ENCODE measurements at places on chromosomes 7 and 10.

DNA sequence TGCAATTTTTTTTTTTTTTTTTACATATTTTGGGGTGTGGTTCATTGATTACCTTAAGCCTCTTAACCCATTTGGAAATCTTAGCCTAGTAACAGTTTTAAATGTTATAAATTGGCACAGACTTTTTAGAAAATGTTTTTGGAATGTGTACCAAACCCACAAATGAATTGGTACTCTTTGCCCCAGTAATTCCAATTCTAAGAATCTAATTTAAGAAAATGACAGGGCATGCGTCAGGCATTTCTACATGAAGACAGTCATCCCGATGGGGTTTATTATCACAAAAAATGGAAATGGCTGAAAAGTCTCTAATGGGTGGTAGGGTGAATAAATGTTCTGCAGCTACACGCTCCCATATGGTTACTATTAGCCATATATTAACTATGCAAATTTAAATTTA is 54.9 kb downstream of the ITIH5 start:
- DNase-seq: no peak

- no peak for DNase-seq
Measured at GRCh38 chr7:75961218-75961617, 33.2 kb downstream of the TMEM120A start.

DNA sequence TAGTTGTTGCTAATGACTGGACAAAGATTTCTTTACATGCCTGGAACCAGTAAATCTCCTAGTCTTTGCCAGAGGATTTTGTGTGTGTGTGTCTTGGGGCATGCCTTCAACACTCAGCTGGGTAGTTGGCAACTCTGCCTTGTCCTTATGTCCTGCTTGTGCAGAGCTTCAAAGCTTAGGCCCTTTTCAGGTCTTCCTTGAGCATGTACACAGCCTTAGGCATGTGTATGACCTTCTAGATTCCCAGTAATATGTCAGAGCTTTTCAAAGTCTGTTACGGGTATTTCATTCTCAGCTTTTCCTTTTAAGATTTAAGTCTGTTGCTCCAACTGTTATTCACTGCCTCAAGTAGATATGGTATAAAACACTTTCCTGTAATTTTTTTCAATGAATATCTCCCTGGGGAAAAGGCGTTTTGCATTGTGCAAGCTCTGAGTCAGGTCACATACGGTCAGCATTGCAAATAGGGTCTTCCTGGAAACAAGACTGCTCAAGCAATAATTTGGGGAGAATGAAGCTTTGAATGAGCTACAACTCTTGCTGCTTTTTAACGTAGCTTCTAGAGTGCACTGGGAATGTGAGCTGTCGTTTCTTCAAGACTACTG is 25.5 kb downstream of the SHOC2 start:
- peak; percentile 13 for DNase-seq

- DNase-seq: peak; percentile 17
Measured at GRCh38 chr10:75977139-75977538, 545.7 kb downstream of the LRMDA start.

GRCh38 chr10:101006593-101007098 is 7.0 kb downstream of the LZTS2 start:
- DNase-seq: no peak

- DNase-seq: no peak
Measured at GRCh38 chr7:119936836-119937235, 336.1 kb upstream of the KCND2 start.

DNA sequence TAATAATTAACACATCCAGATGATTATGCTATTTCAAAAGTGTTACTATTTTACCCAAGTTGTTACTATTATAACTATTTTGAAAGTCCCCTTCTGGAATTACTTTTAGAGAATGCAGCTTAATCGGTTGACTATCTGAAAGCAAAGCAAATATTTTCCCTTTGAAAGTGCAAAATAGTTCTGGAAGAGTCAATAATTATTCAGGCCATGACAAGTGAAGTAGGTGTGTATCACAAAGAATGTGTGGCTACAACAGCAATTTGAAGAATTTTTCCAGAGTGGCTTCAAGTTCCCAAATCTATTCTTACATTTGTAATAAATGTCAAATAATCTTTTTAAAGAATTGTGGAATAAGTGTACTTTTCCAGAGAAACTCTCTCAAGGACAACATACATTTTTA is 42.8 kb downstream of the RNLS start:
- no peak for DNase-seq

GRCh38 chr10:106043863-106044262 is 1120.6 kb downstream of the SORCS1 start:
- peak; percentile 75 for DNase-seq

- DNase-seq: no peak
Measured at GRCh38 chr7:95922191-95922590, 149.8 kb downstream of the DYNC1I1 start.

DNA sequence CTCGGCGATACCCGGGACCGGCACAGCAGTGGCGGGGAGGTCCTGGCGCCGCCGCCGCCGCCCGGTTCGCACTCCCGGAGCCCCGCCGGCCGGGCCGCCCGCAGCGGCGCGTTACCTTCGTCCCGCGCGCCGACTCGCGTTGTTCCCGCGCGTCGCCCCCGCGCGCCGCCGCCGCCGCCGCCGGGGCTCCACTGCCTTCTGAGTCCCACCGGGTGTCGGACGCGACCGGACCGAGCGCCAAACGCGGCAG is at the start of gene EZH2:
EZH2 (minus strand) TSS at position 243 of the 250 bp plus-strand sequence. CDS start 36,993 bp downstream, outside the sequence.
- DNase-seq: no peak

DNA sequence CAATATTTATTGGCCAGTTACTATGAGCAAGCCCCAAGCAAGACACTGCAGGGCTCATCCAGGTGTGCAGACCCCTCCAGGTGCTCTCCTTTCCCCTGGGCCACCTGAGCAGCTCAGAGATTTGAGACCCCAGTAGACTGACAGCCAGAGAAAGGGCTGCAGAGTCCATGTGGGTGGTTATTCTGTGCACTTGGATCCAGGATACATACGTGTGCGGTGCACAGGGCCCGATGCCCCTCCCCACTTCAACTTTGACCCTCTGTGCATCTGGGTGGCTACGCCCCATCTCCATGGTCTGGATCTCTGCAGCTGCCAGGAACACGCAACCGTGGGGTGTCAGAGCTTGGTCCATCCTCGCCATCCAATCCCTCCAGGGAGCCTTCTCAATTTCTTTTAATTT is 72.9 kb downstream of the MKI67 start:
- DNase-seq: no peak

DNA sequence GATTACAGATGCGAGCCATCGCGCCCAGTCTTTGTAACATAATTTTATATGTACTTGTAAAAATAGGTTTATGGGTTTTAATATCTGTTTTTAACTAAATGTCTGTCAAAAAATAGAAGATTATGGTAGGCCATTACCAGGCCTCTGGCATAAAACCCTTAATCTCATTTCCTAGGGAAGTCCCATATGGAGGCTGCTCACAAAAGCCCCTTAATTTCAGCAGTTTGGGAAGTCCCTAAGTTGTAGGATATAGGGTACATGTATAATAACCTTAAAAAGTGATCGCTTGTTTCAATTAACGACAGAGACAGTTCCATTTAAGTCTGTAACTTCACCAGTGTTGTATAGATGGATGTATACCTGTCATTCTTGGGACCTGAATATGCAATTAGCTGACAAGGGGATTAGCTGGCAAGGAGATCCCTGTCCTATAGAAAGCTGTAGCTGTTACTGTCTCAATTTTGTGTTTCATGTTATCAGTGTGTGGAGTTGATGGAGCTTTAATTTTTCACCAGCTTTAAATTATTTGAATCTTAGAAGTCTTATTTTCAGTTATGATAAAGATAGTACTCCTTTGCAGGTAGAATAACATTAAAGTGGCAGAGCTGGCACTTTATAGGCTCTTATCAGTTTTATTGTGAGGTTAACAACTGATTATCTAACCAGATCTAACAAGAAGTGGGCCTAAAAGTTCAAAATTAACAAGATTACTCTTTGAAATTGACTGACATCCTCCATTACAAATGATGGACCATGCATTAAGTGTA is 10.5 kb downstream of the TRIM24 start:
- no peak for DNase-seq

GRCh38 chr10:34434119-34434594 is 380.9 kb downstream of the PARD3 start:
- peak; percentile 96 for DNase-seq

DNA sequence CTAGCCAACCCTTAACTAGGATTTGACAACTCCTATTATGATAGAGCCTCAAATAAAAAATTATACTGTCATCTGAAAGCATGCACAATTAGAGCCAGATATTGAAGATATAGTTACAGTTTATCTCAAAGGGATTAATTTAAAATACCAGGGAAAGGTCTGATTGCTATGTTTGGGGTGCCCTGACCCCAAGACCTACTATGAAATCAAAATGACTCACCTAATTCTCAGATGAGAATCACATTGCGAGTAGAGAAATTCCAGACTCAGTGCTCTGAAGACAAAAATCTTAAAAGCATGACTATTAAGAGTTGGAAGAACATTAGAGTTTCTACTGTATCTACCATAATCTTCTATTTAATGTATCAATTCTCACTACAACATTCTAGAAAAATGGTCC is 297.1 kb downstream of the AHR start:
- peak; percentile 17 for DNase-seq

DNA sequence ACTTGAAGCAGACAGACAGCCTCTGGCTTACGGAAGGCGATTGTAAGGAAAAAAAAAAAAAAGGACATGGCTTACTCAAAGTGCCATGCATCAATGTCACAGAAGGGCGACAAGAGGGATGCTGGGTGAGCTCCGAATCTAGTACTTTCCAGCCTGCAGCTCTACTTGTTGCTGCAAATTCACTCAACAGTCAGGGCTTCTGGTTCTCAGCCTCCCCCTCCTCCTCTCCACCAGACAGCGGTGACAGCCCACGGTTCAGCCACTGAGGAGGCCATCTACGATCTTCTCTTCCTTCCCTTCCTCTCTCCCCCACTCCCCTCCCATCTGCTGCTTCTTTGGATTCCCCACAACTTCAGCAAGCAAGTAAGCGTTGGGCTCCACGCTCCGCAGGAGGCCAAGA is 63.5 kb downstream of the PRKAG2 start:
- DNase-seq: no peak

DNA sequence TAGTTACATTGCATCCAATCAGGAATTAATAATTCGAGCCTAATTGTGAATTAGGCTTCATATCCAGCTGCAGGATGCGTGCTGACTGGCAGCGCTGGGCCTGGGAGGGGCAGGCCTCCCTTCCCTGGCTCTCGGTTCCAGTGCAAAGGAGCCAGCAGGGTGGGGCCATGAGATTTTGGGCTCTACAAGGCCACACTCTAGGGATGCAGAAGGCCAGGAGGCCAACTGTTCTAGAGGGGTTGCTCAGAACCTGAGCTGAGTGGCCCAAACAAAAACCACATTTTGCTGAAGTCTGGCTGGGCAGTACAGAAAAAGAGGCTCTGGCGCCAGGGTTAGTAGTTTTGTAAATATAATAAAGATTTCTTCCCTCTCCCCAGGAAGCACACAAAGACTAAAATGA is 72.3 kb downstream of the CLEC2L start:
- no peak for DNase-seq

DNA sequence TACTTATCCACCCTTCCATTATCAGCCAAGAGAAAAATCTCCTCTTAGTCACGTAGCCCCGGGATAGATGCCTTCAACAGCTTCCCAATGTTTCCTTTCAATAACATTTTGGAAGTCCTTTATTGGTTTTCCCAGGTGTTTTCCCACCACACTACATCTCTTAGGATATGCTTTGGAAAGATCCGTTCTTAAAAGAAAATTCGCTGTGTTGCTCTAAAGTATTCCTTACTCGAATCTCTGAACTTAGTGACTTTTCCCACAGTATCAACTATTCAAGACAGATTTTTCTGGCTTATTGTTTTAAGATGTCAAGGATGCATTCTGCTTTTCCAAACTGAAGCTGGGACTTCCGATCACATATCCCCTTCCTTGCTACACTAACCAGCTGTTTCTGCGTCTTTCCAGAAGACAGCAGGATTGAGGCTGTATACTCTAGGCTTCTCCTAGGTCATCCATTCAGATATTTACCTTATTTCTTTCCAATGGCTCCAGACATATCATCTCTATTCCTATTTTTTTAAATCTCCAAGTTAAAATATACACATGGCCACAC is 36.5 kb upstream of the SVIL start:
- no peak for DNase-seq

DNA sequence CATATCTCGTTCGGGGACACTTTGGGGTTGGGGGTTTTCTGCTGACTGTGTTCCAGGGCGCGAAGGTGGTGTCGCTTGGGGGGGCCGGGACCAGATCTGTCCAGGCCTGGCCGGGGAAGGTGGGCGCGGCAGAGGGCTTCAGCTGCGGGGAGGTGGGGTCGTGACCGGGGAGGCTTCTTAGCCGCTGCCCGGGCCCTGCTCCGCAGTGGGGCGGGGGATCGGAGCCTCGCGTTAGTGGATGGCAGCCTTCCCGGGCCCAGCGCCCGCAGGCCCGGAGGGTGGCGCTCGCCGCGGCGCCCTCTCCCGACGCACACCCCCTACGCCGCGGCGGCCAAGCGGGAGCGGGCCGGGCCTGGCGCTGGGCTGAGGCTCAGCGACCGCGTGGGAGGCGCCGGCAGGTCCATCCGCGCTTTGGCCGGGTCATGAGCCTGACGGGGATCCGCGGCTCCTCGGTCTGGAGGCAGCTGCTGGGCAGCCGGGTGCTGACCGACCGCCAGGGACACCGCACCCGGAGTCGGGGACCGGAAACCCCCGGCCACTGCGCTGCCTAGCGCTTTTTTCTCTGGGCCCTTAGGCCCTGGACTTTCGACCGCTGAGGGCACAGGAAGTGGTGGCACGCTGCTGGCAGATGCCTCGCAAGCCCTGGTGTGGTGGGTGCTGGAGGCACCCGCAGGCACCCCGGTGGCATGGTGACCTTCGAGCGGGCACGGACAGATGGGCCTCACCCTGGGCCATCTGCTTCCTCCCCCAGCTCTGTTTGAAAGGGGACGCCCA is 1.2 kb downstream of the AGAP3 start:
- peak; percentile 51 for DNase-seq

- DNase-seq: no peak
Measured at GRCh38 chr10:80540136-80540535, 2.4 kb downstream of the SH2D4B start.

DNA sequence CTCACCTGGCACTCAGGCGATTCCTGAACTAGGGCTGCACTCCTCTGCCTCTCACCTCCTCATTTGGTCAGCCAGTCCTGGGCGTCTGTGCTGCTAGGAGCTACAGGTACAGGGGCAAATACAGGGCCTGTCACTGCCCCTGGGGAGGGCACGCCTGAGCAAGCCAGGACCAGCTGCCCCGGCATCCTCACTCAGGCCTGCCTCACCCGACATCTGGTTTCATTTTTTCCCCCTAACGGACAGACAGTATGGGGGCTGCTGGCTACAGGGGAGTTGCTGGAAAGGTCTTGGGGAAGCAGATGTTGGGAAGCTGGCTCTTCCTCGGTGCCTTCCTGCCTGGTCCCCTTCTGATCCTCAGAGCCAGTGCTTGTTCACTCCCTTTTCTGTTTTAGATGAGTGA is 77.3 kb upstream of the PPIF start:
- no peak for DNase-seq

GRCh38 chr10:68647672-68648341 is 73.2 kb upstream of the CCAR1 start:
- no peak for DNase-seq

- DNase-seq: no peak
Measured at GRCh38 chr7:5388905-5389433, 34.7 kb downstream of the TNRC18 start.
